ENCODE measurements at places on chromosomes 2 and 18. TPM values are rescaled to one million over a fixed set of nuclear protein-coding genes. Genes with fewer than 3 reads are reported as not detected.

RTTN gene
- total RNA-seq = 26.3 TPM

SIX2 gene
- total RNA-seq = 3.6 TPM

DNA sequence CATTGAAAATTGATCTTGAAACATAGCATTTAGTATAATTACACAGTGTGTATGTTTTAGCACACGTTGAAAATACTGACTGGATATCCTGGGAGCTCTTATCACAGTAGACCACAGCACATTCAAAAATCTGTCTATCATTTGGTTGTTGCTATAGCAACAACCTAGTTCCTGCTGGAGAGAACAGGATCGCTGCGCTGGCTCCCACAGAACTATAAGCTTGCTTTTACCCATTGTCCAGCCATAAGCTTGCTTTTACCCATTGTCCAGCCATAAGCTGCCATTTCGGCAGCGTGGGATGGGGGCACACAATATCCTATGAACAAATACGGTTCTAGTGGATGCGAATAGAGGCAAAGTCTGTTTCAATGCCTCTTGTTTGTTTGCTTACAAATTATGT lies 70.4 kb upstream of the ST6GAL2 start:
- no peak overlapping the region for H3K4me3 ChIP-seq
- H3K4me1 ChIP-seq = peaks cover 21% of the 10 kb centered on the region
- no peak for DNase-seq
- no peaks in the 10 kb centered on the region for H3K36me3 ChIP-seq
- no peaks in the 10 kb centered on the region for H3K27me3 ChIP-seq
- H3K27ac ChIP-seq = peak overlapping the region; percentile 44

DNA sequence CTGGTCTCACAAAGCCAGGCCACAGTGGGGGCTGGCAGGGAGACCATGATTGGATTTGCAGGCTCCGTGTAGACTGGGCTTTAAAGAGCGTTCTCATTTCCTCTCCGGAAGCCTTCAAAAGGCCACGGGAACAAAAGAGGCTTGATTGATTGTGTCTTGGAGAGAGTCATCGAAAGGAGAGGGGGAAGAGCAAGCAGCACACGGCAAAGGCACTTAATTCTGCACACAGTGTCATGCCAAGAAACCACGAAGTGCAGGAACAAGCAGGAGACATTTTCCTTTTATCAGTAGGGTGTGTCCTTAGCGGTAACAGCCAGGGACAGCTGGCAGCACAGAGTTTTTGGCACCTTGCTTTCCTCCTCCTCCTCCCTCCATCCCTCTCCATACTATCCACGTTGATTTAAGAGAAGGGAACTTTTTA lies 47.7 kb downstream of the GLI2 start:
- H3K27me3 ChIP-seq = no peaks in the 10 kb centered on the region
- no peak for DNase-seq
- no peak overlapping the region for H3K4me3 ChIP-seq
- peaks cover 80% of the 10 kb centered on the region for H3K4me1 ChIP-seq
- peak overlapping the region; percentile 28 for H3K27ac ChIP-seq

DNA sequence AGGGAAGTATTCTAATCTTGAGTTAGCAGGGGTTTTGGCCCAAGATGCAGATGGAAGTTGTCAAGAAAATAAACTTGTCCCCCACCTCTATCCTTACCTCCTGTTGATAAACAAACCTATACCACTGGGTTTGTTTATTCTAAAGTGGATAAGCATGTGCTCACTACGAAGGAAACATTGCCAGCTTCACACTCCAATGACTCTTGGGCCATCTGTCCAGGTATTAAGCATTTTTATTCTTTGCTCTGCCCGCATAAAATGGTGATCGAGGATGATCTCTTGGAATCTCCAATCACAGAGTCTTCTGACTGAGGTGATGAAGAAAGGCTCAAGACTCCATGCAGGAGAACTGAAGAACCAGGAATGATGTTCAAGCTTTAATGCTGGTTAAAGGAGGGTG lies 1908.4 kb upstream of the PIK3C3 start:
- no peaks in the 10 kb centered on the region for H3K4me1 ChIP-seq
- no peaks in the 10 kb centered on the region for H3K27me3 ChIP-seq
- H3K27ac ChIP-seq = no peak overlapping the region
- no peak for DNase-seq

Data from SJSA1 (cell line).